ENCODE measurements at places on chromosomes 12 and 14. TPM values are rescaled to one million over a fixed set of nuclear protein-coding genes. Genes with fewer than 3 reads are reported as not detected.

TAS2R9 gene
- not detected for total RNA-seq

DHRS4 gene
- total RNA-seq = 54.4 TPM

IL26 gene
- not detected for total RNA-seq

ZDHHC22 gene
- not detected for total RNA-seq

SRSF5 gene
- total RNA-seq = 142 TPM

OR11H12 gene
- not detected for total RNA-seq

PROX2 gene
- total RNA-seq = not detected

TAS2R8 gene
- not detected for total RNA-seq

GZMB gene
- total RNA-seq = not detected

BEST3 gene
- total RNA-seq = 0.09 TPM

MEG3 gene
- total RNA-seq = 117 TPM

NUAK1 gene
- total RNA-seq = 14.4 TPM

STAC3 gene
- not detected for total RNA-seq

CLEC14A gene
- total RNA-seq = 2.6 TPM

P3H3 gene
- total RNA-seq = 43.3 TPM

HOXC11 gene
- not detected for total RNA-seq

GSC gene
- total RNA-seq = 19.2 TPM

DLK1 gene
- total RNA-seq = 0.34 TPM

PLEK2 gene
- 2.6 TPM for total RNA-seq

TPPP2 gene
- total RNA-seq = not detected

LTBP2 gene
- total RNA-seq = 39.0 TPM

RNF212B gene
- total RNA-seq = not detected

FOXG1 gene
- not detected for total RNA-seq

TSPAN9 gene
- 31.9 TPM for total RNA-seq

GPRC5A gene
- total RNA-seq = 8.1 TPM

RDH5 gene
- 8.1 TPM for total RNA-seq

DACT1 gene
- 4.8 TPM for total RNA-seq

TMPRSS12 gene
- total RNA-seq = not detected

EMP1 gene
- 472 TPM for total RNA-seq

BIN2 gene
- total RNA-seq = not detected

CABP1 gene
- total RNA-seq = 4.2 TPM

KRT6C gene
- not detected for total RNA-seq

DEGS2 gene
- 0.09 TPM for total RNA-seq

KRT5 gene
- not detected for total RNA-seq

TUNAR gene
- not detected for total RNA-seq

CCDC177 gene
- 0.12 TPM for total RNA-seq

PIANP gene
- total RNA-seq = not detected

GPR135 gene
- 2.1 TPM for total RNA-seq

RD3L gene
- total RNA-seq = not detected

SINHCAF gene
- 16.7 TPM for total RNA-seq

SERPINA10 gene
- total RNA-seq = not detected

Data from pericardium fibroblast (primary cell).